ENCODE measurements at places on chromosomes 2 and 18.
A peak's percentile ranks its signal among the peaks of the same experiment; 100 is the strongest.

DNA sequence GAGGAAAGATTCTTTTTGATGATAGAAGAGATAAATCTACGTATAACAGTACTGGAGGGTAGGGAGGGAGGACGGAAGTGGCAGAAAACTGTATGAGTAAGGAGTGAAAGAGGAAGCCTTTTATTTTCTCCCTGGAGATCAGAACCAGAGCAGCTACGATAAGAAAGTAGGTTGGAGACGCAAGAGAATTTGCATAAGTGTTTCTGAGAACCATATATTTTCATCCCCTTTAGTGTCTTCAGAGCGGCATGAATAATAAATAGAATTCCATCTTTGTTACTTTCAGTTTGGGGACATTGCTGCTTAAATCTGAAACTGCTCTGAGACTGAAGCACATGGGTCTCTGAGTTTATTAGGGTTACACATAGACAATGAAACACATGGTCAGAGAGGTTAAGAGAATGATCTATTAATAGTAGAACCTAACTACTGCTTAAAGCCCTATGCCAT lies 230.2 kb upstream of the TNP1 start:
- DNase-seq: no peak

DNA sequence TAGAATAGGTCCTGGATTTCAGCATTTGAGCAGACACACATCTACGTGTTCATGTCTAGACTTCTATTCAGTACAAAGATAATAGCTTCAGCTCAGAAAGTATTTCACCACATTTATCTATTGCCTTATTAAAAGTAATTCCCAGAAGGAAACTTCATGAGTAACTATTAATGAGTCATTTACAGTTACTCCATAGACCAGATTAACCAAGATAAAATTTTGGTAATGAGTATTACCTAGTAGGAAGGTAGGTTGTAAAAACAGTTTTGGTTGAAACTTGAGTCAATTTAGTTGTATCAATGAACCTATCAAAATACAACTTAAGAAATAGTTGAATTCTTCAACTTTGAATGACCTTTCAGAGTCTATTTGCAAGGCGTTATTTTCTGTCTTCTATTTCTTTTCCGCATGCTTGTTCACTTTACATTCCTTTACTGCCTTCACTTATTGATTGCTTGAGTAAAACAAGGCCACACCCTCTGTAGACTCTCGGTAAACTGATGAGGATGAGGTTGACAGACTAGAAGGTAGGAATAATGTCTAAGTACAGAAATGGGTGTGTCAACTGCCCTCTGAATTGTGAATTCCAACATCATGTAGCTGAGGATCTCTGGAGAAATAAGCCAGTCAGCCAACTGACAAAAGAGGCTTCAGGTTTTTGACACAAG lies 1165.6 kb upstream of the ZEB2 start:
- peak; percentile 78 for DNase-seq

- DNase-seq: peak; percentile 12
Measured at GRCh38 chr2:37167636-37168180, 10.9 kb upstream of the EIF2AK2 start.

DNA sequence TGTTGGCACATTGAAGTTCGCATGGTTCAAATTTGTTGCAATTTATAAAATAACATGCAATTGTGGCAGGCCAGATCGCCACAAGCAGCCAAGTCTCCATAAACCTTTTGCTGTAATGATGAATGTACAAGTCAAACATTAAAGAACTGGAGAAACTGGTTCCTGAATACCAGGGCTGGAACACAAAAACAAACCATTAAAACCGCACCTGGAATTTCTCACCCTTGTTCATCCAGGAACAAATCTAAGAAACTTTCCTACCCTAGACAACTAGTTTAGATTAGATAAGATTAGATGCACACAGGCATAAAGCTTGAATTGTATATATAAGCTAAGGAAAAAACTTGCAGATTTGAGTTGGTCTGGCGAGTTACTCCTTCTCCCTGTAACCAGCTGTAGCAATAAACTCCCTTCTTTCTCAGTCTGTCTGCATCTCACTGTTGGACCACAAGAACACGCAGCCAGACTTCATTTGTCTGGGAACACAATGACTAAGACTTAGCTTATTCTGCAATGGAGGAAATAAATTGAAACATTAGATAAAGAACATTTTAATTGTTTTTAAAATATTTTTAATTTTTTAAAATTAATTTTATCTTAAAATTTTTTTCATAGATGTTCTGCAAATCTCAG lies 1835.5 kb upstream of the LRRTM1 start:
- DNase-seq: no peak

DNA sequence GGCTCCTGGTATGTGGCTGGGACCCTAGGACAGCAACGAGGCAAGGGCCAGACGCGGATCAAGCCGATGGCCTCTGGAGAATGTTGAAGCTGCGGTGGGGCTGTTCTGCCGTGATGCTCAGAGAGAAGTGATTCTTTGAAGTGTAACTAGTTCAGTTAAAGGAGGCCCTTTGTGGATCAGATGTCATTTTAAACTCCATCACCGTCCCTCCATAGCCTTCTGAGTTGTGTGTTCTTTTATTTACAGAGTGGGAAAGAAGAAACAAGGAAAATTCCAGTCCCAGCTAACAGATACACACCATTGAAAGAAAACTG lies 403 bp downstream of the PNO1 start:
- DNase-seq: no peak

DNA sequence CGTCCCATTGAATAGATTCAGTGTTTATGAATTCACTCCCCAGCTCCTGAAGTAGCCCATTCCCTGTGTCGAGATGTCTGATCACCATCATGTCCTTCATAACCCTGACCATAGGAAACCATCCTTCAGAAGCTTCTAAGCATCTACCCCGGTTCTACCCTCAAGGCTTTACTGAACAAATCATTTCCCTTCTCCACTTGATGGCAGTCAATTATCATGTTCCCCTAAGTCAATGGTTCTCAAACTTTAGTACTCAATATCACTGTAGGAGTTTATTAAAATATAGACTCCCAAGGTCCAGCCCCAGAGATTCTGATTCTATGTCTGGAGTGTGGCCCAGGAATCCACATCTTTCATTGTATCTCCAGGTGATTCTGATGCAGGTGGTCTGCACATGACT lies 228.4 kb upstream of the SP5 start:
- DNase-seq: no peak
